NB4 (cell line): ENCODE measurements at places on chromosomes 6 and 20.

- no peak for DNase-seq
Observed at GRCh38 chr6:166611631-166612030, 15.4 kb downstream of the RPS6KA2 start.

DNA sequence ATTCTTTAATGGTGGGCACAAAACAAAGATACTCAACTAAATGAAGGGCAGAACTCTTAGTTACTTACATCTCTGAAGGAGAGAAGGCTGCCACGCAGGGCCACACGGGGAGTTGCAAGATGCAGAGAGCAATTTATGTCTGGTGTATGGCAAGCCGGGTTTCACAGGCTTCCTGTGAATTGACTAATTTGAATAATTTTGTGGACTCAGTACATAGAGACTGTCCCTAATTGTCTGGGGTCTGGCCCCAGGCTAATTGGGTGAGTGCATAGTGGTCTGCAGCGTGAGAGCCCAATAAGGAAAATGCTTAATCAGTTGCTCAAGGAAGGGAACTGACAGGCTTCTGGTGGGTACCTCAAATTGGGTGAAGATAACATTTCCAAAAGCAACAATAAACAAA lies 205.7 kb downstream of the OTOR start:
- DNase-seq, result no peak

DNA sequence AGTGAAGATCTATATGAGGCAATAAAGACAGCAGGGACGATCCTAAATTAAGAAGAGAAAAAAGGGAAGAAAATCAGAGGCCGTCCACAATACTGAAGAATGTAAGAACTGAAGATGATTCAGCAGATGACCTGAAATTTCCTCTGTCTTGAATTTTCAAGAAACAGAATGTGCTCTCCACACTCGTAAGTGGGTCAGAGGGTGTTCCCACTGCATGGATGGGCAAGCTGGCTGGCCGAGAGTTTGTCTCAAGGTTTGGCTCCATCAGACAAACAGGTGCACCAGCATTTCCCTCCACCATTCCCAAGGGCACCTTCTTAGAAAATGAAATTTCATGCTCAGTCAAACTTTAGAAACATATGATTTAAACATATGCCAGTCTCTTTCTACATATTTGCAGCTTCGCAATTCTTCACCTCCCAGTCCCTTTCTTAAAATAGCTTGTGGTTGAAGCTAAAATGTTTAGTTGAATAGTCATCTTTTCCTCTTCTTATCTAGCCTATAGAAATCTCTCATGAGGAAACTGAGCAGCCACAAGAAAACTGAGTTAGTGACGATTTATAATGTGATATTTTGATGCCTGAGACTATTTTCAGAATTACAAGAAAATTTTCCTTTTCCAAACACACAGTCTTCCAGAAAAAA lies 576.4 kb downstream of the PRKN start:
- no peak for DNase-seq

- no peak for DNase-seq
Observed at GRCh38 chr20:3128275-3128984, 31.2 kb downstream of the FASTKD5 start.

- DNase-seq, result no peak
Observed at GRCh38 chr6:3876866-3877265, 27.7 kb downstream of the FAM50B start.

- no peak for DNase-seq
Observed at GRCh38 chr6:84860920-84861319, 96.5 kb upstream of the TBX18 start.

DNA sequence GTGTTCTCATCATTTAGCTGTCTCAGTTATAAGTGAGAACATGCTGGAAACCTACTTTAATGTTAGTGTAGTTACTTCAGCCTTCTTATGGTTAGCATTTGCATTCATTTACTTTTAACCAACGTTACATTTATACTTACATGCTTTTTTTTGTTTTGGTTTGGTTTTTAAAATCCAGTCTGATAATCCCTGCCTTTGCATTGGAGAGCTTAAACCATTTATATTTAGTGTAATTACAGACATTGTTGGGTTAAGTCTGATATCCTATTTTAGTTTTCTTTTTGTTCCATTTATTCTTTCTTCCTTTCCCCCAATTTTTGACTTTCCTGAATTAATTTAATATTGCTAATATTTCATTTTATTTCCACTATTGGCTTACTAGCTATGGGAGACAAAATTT lies 70.2 kb downstream of the AIG1 start:
- no peak for DNase-seq

GRCh38 chr6:2708456-2708855 lies 42.3 kb downstream of the MYLK4 start:
- DNase-seq, result no peak

- DNase-seq, result no peak
Observed at GRCh38 chr6:167653561-167653960, 173.2 kb upstream of the AFDN start.

GRCh38 chr20:20373091-20373571 lies 5.2 kb downstream of the INSM1 start:
- no peak for DNase-seq

DNA sequence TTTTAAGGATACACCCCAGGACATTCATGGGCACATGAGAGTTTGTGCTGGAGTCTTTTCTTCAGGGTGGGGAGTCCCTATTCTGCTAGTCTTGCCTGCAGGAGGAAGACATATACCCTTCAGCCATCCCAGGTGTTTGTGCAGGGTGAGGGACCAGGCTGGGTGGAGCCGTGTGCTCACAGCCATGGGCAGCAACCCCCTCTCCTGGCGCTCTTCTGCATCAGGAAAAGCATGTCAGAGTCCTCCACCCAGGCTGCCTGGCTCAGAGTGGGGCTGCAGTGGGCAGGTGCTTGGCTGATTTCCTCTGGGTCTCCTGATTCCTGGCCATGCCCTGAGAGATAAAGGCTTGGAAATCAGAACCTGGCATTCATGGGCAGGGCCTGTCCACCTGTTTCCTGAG lies 22.7 kb upstream of the MLN start:
- DNase-seq, result no peak

DNA sequence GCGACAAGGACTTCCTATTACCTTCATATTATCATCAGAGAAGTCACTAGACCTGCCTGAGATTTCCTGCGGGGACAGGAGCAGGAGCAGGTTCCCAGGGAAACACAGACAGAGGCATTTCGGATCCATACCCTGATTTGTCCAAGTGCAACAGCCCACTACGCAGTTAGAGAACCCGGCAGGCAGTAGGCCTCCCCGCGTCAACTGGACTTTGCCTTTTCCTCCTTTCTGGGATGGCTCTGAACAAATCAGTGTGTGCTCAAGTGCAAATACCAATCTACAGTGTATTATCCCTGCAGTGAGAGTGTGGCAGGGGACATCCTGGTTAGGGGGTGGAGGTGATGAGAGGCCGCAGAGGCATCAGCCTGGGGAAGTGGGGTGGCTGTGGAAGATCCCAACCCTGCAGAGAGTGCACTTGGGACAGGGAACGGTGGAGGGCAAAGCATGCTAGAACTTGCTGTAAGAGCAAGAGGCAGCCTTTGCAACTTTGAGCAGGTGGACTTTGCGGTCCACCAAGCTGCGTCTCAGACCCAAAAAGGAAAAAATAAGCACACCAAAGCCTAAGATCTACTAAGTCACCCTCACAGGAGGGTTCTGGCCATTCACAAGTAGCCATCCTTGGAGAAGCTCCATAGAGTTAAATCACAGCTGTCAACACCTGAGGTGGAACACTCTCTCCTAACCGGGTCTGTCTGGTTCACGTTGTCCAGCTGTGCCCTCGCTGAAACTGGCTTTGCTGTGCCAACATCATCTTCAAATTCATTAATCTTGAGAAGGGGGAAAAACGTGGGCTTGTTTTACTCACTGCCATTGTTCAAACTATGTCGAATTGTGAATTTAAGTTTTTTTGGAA lies 159.1 kb downstream of the ZDHHC14 start:
- no peak for DNase-seq

DNA sequence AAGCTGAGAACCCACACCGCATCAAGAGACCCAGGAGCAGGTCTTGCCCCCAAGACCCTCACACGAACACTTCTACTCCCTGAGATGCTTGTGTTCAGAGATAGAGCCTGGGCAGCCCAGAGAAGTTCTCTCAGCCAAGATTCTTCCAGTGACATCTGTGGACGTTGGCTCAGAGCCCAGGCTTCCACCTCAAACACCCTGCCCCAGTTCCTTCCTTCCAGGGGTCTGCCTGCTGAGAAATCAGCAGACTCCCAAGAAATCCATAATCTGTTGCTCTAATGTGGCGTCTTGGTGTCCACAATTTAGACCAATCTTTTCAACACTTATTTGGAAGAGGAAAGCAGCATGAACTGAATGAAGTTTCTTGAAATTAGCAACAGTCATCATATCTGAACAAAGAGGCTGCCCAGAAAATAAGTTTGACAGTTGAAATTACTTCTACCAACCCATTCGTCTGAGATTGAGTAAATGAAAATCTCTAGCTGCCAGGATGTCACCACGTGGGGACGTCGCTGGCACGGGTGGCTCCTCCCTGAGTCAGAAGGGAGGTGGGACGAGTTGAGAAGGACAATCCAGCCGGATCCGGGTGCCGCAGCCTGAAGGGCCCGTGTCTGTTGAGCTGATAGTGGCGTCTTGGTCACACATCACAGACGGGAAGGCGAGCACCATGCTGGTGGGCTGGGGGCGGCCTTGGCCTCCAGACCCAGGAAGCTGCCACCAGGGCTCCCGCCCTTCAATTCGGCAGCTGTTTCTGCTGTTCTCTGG lies 400.9 kb downstream of the TAF4 start:
- no peak for DNase-seq

DNA sequence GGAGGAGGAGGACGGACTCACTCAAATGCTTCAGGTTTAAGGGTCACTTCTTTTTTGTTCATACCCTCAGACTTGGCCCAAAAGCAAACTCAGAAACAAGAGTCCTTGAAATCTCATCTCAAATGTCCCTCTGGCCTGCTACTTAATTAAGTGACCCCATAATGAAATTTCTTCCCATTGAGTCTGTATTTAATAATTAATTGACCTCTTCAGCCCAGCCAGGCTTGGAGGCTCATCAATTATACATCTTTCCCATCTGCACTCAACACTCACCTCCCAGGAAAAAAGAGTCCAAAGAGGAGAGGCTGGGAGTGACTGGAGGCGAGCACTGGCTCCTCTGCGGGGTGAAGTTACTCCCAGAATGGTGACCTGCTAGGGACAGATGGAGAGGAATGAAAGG lies 90.5 kb upstream of the EYA2 start:
- no peak for DNase-seq

- DNase-seq, result peak; percentile 77
Observed at GRCh38 chr6:125314009-125314581, 12.3 kb upstream of the HDDC2 start.

GRCh38 chr6:85747093-85747492 lies 104.4 kb upstream of the SYNCRIP start:
- no peak for DNase-seq

DNA sequence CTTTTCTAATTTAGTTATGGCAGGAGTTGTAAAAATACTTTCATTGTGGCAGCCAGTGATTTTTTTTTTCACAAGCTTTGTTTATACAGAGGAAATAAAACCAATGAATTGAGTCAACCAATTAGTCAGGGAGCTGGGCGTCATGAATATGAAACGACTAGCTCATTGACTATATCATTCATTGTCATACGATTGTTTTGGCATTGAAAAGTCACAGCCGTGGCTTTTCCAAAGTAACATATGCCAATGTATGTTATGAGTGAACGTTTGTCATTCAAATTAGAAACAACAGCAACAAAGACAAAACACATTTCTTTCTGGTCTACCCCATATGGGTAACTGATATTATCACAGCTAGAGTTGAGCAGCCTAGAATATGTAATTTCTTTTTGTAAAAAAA lies 810.6 kb downstream of the EPHA7 start:
- no peak for DNase-seq
